CD4-positive, alpha-beta memory T cell (primary cell): ENCODE measurements at places on chromosomes 12 and 14.

DNA sequence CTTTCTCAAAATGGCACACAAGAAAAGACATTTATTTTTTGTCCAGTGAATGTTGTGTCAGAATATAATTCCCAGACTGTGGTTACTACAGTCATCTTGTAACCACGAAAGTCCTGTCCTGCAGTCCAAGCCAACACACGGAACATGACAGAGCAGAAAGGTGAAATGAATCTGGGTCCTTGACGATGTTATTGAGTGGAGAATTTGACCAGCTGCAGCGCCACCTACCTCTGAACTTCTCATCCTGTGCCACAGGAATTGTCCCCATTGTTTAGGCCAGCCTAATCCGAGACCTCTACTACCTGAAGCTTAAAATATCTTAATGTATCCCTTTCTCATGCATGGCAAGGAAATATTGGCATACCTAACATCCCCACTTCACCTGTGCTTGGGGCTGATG lies 64.1 kb upstream of the OTX2 start:
- no peak for DNase-seq

DNA sequence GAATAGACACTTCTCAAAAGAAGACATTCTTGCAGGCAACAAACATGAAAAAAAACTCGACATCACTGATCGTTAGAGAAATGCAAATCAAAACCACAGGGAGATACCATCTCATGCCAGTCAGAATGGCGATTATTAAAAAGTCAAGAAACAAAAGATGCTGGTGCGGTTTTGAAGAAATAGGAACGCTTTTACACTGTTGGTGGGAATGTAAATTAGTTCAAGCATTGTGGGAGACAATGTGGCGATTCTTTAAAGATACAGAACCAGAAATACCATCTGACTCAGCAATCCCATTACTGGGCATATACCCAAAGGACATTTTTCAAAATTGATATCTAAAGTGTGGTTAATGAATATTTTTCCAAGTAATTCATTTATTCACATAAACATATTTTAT lies 39.6 kb upstream of the LIN7A start:
- no peak for DNase-seq

DNA sequence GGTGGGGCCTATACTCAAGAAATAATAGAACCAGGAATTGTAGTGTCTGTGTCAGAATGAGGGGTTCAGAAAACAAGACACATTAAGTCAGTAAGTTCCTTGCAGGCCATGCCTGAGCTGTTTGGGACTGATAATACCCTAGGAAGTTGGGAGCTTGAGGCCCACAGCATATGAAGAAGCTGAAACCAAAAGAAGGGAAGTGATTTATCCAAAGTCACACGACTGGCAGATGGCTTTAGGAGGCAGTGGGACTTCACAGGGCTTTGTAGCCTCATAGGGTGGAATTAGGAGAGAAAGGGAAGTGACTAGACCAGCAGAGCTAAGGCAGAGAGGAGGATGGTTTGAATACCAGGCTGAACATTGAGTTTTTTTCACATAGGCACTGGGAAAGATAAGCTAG lies 56.6 kb upstream of the SRSF5 start:
- no peak for DNase-seq

DNA sequence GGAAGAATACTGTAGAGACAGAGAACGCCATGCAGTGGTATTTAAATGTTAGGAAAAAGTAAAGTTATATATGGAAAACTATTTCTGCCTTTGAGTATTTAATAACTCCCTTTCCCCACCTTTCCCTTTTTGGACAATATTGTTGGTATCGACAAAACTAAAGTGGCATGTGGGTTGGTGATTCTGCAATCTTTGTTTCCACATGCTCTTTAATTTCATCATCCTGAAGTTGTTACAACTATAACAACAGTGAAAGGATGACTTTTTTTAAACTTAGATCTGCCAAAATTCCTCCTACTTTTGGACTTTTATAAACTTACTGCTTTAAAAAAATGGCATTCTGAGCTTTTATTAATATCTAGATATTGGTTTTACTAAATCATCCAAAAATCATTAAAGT lies 25.3 kb downstream of the TTC8 start:
- DNase-seq, result no peak

- DNase-seq, result no peak
These were observed 17.2 kb upstream of the SLC35F4 start for GRCh38 chr14:57883061-57883460.

DNA sequence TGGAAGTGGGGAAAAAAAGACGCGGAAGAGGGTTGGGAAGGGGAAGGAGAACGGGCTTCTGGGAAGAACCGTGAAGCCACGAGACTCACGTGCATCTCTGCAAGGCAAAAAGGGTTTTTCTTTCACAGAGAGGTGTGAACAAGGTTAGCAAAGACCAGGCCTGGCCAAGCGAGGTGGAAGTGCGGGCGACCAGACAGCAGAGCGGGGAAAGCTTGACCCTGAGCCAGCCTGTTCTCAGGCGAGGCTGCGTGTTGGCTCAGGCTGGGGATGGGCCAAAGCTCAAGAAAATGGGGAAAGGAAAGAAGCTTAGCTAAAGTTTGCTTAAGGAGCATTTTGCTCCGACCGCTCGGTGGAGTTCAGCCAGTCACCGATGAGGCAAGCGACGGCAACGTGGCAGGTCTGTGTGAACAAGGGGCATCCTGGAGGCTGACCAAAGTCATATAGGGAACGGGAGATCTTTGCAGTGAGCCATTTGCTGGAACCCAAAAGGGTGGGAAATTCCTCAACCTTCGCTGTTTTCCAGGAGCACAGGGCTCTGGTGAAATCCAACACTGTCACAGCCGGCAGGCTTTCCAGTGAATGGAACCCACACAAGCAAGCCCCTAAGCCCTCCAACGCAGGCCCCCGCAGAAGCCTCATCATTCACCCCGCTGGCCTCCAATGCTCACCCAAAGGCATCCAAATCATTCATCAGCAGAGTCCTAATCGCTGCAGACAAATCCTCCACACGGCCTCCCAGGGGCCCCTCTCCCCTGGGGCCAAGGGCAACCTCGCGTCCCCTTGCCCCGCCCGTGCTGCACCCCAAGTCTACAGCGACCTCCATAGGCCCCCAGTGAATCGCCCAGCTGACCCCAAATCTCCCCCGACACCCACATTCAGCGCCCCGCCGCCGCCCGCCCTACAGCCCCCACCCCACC lies 754 bp downstream of the ZNF605 start:
- no peak for DNase-seq

DNA sequence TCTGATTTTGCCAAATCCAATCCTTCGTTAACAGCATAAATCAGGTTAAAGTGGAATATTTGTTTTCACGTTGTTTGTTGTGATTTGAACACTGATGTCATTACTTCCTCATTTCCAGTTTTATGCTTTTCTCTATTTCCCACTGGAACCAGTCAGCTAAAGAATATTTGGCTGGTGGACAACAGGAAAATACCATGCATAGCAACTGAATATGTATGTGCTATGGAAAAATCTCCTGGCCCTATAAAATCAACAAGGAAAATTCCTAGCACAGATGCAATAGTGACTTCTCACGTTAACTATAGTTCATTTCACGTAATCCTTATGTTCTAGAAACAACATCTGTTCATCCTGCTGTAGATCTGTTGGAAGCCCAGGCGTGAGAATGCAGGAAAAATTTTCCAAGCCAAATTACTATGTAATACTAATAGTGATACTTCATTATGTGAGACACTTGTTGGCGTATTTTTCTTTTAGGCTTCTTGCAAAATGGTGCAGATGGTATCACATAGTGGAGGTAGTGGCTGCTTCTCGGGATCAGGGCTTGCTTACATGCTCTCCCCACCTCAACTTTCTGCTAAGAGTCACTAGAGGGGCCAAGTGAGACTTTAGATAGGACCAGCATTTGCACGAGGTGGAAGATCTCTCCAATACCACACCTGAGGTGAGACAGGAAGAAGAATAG lies 86.3 kb upstream of the USP44 start:
- DNase-seq, result no peak
